DMS79 treated with DMSO at 0.1 percent for 48 hours (cell line): ENCODE measurements at places on chromosomes 7 and 10.
A peak's percentile ranks its signal among the peaks of the same experiment; 100 is the strongest.

- no peak for DNase-seq
Observed at GRCh38 chr10:85457191-85457590, 909.4 kb downstream of the GRID1 start.

GRCh38 chr10:12642036-12642435 lies 292.7 kb downstream of the CAMK1D start:
- no peak for DNase-seq

DNA sequence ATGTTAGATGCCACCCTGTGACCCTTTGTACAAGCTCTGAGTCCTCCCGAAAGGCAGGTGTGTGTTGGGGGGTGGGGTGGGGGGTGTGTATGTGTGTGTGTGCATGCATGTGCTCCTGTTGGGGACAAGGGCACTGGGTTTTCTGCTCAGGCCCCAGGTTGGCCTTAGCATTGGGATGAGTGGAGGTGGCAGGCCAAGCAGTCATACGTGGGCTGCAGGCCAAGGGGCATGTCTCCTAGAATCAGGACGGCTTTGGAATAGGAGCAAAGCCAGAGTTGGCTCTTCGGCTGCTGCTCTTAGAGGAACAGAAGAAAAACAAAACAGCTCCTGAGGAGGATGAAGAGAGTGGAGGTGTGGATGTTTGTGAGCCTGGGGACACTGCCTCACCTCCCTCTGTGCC lies 26.0 kb downstream of the HSPA12A start:
- DNase-seq = no peak

GRCh38 chr7:51160990-51161615 lies 155.5 kb downstream of the COBL start:
- peak; percentile 59 for DNase-seq

DNA sequence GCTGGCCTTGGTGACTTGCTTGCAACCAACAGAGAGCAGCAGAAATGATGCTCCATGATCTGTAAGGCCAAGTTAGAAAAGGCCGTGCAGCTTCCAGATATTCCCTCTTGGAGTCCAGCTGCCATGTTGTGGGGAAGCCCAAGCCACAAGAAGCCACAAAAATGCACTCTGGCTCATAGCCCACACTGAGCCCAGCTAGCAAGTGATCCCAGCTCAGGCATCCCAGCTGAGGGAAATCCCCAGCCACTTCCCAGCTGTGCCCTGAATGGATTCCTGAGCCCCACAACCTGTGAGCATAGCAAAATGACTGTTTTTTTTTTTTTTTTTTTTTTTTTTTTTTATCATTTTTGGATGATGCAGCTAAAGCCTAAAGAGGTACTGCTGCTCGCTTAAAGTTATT lies 11.1 kb upstream of the SDK1 start:
- no peak for DNase-seq

DNA sequence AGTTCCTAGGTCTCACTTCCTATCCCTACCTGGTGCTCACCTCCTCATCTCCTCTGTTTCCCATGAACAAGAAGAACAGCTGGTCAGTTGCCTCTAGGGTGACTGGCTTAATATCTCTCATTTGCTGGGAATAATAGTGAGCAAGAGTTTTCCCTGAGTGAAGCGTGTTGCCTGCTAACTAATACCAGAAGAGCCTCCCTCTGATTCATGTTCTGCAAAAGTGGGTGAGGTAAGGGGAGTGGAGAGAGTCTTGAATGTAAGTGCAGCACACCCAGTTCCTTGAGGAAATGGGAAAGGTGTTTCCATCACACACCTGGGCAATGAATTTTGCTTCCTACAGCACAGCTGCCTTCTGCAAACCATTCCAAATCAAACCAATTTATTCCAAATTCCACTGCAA lies 29.6 kb downstream of the FZD1 start:
- DNase-seq = no peak

GRCh38 chr10:58157076-58157766 lies 110.5 kb downstream of the IPMK start:
- no peak for DNase-seq

GRCh38 chr10:129742742-129743550 lies 221.1 kb downstream of the EBF3 start:
- DNase-seq = no peak

- no peak for DNase-seq
Observed at GRCh38 chr10:110408203-110408871, 89.4 kb upstream of the DUSP5 start.

- no peak for DNase-seq
Observed at GRCh38 chr7:122013065-122013464, 131.0 kb downstream of the AASS start.

DNA sequence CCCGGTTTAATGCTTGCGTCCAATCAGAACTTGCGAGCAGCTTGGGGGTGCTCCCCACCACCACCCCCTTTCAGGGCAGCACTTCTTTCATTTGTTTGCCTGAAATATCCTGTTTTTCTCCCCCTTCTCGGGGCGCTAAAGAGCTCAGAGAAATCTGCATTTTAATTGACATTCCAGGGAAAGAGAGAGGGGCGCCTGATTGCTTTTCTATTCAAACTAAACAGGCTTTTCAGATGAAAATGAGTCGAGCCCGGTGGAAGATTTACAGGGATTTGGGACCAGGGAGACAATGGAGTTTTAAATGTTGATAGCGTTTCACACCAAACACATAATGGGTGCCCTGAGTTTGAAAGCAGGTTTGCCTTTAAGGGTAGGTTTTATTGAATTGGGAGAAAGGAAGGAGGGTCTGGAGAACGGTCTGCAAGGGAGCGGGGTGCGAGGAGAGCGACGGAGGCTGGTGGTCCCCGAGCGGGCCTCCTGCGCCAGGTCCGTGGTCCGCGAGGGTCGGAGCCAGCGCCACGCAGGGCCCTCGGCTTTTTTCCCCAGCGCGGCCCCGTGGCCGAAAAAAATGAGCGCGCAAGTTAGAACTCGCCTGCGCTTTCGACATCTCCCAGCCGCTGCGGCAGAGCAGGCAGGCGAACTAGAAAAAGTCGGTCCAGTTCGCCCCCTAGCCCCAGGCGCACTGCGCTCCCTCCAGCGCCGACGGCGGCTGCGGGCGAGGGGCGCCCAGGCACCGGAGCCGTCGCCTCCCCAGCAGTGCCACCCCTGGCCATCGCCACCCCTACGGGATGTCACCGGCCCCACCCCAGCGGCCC lies 1.3 kb downstream of the FGFR2 start:
- DNase-seq = no peak

GRCh38 chr7:141402277-141402996 lies 148.8 kb upstream of the AGK start:
- no peak for DNase-seq

DNA sequence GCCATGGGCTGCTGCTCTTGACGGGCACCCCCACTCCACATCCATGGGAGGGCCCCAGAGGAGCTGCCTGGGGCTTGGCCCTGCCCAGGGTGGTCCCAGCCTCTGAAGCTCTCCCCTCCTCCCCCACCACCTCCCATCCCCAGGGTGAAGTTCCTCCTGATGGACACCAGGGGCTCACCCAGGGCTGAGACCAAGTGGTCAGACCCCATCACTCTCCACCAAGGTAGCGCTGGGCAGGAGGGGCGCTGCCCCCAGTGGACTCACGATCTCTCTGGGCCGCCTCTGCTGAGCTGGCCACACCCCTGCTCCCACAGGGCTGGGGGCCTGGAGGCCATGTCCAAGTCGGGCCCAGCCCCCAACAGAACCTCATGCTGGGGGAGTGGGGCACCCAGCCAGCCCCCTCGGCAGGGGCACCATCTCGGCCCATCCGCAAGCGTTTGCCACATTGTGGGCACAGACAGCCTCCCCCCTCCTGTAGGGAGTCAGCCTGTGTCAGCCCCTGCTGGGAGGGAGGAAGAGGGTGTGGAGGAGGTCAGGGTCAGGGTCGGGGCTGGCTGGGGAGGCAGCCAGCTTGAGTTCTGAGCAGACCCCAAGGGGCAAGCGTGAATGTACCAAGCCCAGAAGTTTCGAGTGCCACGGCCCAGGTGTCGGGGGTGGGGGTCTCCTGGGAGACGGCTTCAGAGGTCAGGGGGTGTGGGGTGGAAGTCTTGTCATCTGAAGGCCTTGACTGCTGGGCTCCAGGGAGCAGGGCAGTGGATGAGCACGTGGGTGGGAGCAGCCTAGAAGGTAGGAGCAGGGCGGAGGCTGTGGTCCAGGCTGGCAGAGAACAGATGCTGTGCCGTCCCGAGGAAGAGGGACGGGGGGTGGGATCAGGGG lies 2.8 kb downstream of the UPK3B start:
- no peak for DNase-seq

DNA sequence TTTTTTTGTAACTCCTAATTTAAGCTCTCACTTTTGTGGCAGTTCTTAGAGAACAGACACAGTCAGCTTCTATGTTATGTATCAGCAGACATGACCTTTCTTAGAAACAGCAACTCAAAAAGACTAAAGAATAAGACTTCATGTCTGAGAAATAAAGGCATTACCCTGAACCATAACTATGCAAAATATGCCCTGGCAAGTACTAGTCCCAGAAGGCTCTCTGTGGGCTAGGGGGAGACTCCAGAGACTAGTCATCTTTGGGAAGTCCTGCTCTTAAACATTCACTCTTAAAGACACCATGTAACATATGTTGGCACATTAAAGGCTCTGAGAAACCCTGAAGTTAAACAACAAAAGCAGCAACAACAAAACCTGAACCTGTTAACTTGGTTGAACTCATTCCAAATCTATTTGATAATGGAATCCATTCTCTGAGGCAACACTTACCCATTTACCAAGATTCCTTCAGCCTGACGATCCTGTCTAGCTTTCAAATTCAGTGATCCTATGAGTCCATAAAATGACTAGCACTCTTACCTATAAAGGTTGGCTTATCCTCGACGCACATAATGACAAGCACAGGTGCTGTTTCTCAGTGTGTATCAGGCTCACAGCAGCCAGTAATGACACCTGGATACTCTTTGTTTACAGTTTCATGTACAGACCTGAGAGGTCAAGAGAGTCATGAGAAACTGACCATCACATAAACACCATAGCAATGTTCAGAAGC lies 62.3 kb downstream of the OSBPL3 start:
- no peak for DNase-seq

DNA sequence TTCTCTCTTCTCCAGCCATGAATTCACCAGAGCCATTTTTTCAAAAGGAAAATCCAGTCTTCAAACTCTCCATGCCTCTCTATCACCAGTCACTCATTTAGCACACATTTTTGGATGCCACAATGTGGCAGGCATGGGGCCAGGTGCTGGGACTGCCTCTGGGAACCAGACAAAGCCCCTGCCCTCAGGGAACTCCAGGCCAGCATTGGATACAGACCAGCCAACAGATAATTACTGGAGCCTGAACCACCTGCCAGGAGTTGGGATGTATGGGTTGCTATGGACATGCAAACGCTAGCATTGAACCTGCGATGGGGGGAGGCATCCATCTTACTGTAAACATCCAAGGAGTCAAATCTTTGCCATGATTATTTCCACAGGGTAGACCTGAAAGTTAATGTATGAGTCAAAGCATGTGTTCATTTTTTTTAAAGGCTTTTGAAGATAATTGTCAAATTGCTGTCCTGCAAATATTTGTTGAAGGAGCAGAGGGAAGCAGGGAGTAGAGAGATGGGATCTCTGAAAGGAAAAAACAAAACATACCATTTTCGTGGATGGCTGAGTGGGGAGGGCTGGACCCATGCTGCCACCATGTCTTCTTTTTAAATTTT lies 43.2 kb downstream of the SRRM3 start:
- no peak for DNase-seq

DNA sequence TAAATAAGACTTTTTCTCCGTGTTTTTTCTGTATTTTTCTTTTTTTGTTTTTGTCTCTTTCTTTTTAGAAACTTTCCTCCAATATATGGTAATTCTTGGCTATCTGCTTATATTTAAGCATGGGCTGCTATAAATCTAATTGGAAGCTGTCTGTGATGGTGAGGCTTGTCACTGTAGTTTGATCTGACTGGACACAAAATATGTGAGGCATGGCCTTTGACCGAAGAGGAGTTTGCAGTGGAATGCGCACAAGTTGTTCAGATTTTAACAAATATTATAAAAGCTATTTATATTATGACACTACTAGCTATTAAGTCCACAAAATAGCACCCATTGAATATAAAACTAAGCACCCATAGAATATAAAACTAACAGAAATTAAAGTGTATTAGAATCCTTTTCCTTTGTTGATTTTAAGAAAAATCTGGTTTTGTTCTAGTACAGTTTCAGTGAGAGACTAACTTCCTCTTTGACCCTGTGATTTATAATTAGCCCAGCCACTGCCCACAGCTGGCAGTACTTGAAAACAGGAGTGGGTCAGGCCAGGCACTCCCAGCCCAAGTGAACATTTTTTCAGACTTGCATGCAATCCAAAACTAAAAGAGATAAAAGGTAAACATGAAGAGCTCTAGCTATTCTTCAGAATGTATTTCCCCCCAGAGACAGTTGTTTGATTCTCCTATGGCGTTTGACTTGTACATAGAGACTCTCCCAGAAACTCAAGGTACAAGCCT lies 69.9 kb upstream of the FGL2 start:
- no peak for DNase-seq

DNA sequence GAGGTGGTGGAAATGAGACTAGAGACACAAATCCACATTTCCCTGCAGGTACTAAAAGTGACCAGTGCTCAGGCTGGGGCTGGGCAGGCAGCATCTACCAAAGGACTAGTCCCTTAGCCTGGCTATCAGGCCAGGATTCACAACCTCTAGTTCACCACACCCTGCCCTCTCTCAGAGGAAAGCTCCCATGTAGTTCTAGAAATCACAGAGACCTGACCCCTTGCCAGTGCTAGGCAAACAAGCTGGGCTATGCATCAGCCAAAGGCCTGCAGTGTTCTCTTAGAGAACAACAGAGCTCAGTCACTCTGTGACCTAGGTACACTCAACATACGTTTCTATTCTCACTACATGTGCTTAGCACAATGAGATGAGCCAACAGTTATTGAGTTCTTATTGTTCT lies 26.7 kb upstream of the LRRC4 start:
- no peak for DNase-seq

DNA sequence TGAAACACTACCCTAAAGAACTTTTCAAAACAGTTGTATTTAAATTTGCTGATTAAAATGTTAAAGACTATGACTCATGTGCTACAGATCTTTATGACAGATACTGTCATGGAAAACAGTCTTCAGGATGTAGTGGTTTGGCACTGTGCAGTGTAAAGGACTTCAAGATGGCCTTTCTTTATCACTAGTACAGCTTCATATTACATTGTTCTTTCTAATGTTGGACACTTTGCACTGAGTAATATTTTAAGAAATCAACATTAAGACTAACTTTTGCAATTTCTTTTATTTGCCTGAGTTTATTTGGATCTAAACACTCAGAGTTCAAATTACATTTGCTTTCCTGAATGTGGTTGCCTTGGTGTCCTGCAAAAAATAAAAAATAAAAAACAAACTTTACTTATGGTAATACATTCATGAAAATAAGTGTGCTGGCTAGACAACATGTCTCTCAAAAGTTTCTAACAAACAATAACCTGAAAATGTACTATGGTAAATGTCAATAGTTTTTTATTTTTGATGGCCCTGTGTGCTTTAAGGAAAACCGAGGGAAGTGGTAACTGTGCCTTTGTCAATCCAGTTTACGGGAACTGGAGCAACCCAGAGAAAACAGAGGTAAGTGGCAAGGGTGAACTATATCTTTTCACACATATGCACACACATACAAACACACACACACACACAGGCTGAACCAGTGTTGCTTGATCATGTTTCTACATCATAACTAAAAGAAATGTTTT lies 85.9 kb upstream of the PLXDC2 start:
- no peak for DNase-seq
